Right renal pelvis (tissue), 4 donors: ENCODE measurements at places on chromosomes 2 and 18. TPM values are rescaled to one million over a fixed set of nuclear protein-coding genes. Genes with fewer than 3 reads are reported as not detected.

The IL36G gene
- 0.29 TPM for polyA plus RNA-seq

The FRZB gene
- polyA plus RNA-seq = 12.1 TPM

The C1QL2 gene
- polyA plus RNA-seq = not detected

The NDC80 gene
- polyA plus RNA-seq = 23.5 TPM

The GALNT5 gene
- polyA plus RNA-seq = 0.55 TPM

The GLB1L gene
- 21.3 TPM for polyA plus RNA-seq

The NMUR1 gene
- polyA plus RNA-seq = 0.54 TPM

The CYTIP gene
- 1.8 TPM for polyA plus RNA-seq

The ANKRD62 gene
- polyA plus RNA-seq = 0.05 TPM

The METTL5 gene
- 50.6 TPM for polyA plus RNA-seq

The CDH20 gene
- 3.8 TPM for polyA plus RNA-seq

The ABCG8 gene
- polyA plus RNA-seq = 1.1 TPM

The ALLC gene
- not detected for polyA plus RNA-seq

The EGR4 gene
- polyA plus RNA-seq = not detected

The EVX2 gene
- polyA plus RNA-seq = not detected

The PTPRN gene
- polyA plus RNA-seq = not detected

The SPEG gene
- 13.1 TPM for polyA plus RNA-seq

The SIX3 gene
- not detected for polyA plus RNA-seq

The FAM161A gene
- 16.4 TPM for polyA plus RNA-seq
